ENCODE measurements at places on chromosomes 2 and 18. TPM values are rescaled to one million over a fixed set of nuclear protein-coding genes. Genes with fewer than 3 reads are reported as not detected.

DNA sequence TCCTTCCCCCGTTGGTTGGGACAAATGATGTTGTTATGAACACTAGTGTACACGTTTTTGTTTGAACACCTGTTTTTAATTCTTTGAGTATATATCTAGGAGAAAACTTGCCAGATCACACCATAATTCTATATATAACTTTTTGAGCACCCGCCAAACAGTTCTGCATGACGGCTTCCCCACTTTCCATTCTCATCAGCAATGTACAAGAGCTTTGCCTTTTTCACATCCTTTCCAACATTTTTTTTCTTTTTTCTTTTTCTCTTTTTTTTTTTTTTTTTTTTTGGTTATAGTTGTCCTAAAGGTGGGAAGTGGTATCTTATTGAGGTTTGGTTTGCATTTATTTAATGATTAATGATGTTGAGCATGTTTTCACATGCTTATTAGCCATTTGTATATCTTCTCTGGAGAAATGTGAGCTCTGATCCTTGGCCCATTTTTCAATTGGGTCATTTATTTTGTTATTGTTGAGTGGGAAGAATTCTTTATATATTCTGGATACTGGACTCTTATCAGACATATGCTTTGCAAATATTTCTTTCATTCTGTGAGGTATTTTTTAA lies 86.9 kb upstream of the ZC3H15 start:
- peak; percentile 79 for DNase-seq

- no peak for DNase-seq
Observed at GRCh38 chr2:75614162-75614651, 32.4 kb upstream of the MRPL19 start.

GRCh38 chr2:200455958-200456421 lies 53.9 kb downstream of the KCTD18 start:
- peak; percentile 58 for DNase-seq

GRCh38 chr2:167537743-167538142 lies 649.5 kb downstream of the XIRP2 start:
- no peak for DNase-seq

- DNase-seq: no peak
Observed at GRCh38 chr2:235371018-235371417, 122.8 kb upstream of the AGAP1 start.

GRCh38 chr2:219628235-219628985 lies 980 bp downstream of the SLC4A3 start:
- DNase-seq: no peak

- no peak for DNase-seq
Observed at GRCh38 chr2:29878898-29879297, 42.5 kb downstream of the ALK start.

- peak; percentile 18 for DNase-seq
Observed at GRCh38 chr2:148653437-148653836, 8.9 kb downstream of the EPC2 start.

- DNase-seq: no peak
Observed at GRCh38 chr2:28248511-28248910, 144.1 kb upstream of the FOSL2 start.

DNA sequence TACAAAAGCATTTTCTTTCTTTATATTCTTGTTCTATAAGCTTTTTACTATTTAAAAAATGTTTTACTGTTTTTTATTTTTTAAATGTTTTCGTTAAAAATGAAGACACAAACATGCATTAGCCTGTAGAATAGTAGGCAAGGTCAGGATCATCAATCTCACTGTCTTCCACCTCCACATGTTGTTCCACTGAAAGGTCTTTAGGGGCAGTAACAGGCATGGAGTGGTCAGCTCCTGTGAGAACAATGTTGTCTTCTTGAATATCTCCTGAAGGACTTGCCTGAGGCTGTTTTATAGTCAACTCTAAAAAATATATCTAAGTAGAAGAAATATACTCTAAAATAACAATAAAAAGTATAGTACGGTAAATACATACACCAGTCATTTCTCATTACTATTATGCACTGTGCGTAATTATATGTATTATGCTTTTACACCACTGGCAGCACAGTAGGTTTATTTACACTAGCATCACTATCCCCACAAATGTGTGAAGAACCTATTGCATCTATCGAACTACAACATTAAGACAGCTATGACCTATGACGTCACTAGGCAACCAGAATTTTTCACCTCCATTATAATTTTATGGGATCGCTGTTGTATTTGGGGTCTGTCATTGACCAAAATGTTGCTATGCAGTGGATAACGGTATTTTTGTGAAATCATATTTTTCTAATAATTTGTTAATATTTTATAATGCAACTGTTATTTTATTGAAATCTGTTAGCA lies 764.3 kb downstream of the METTL4 start:
- DNase-seq: no peak

GRCh38 chr2:53938904-53939303 lies 31.9 kb downstream of the PSME4 start:
- DNase-seq: no peak

- DNase-seq: peak; percentile 45
Observed at GRCh38 chr18:63439334-63439733, 17.1 kb upstream of the VPS4B start.

DNA sequence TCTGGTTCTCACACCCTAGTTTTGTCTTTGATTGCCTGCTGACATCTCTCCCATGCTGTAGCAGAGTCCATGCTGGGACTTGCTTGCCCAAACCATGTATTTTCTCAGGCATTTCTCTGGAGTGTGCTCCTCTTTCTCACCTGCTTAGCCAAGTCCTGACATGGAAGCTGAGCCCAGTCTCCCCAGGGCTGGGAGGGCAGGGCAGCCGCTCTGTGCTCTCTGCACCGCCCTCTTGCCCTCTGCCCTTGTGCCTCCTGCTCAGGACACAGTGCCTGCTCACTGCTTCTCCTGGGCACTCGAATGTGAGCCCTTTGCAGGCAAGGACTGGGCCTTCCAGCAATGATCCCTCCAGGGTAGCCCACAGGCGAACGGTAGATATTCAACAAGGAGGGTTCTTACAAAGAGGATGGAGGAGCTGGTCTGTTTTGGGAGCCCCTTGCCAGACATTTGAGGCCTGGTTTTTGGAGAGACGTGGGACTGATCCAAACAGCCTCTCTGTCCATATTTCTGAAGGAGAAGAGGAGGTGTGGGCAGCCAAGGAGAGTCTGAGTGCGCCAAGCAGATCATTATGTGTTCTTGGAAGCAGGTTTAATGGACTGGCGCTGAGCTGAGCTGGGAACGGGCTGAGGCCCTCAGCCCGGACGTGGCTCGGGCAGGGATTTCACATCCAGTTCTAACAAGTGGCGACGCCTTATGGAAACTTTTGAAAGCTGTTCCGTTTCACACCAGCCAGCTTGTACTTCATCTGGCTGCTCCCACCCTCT lies 4.0 kb downstream of the SLC14A2 start:
- no peak for DNase-seq

- DNase-seq: no peak
Observed at GRCh38 chr2:219687272-219687671, 59.8 kb downstream of the SLC4A3 start.

- DNase-seq: no peak
Observed at GRCh38 chr2:64400733-64401528, 53.0 kb upstream of the LGALSL start.

- DNase-seq: no peak
Observed at GRCh38 chr2:130374587-130375290, 18.9 kb downstream of the PTPN18 start.

DNA sequence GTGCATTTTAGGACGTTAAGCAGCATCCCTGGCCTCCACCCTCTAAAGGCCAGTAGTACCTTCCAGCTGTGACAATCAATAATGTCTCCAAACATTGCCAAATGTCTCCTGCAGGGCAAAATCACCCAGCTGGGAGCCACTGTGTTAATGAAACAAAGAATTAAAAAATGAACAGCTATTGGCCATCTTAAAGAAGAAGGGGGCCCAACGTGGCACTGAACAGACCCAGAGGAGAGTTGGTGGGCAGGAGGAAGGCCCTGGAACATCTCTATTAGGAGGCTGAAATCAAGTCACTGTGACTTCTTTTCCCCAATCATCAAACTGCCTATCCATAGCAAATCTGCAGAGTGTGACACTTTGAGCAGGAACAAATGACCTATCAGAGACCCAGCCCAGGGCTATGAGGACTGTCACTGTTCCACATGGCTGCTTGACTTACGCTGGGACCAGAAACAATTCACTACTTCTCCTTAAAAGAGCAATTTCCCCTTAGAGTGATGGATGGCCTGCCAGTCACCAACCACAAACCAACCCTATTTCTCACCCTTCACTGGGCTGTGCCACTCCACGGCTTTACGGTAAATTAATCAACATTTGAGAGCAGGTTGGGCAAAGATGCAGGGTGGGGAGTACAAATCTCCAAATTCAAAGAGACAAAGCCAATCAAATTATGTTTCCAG lies 35.2 kb upstream of the TEX51 start:
- peak; percentile 18 for DNase-seq

GRCh38 chr2:151032741-151033191 lies 228.9 kb downstream of the RBM43 start:
- no peak for DNase-seq

- no peak for DNase-seq
Observed at GRCh38 chr2:118509319-118510004, 338.0 kb downstream of the EN1 start.

DNA sequence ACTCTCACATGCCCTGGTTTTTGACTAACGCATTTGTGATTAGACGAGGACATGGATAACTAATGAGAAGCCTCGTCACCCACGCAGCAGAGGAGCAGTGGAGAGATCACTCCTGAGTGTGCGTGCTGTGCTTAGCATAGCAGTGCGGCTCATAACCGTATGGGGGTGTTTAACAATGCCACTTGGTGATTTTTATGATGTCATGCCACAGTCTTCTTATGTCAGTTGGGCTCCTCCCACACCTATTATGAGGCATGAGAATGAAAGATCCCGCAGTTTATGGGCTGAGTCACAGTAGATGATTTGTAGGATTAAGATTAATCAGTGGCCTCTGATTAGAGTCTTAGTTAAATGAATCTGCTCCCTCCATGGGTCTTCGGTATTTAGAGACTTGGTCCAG lies 2.5 kb upstream of the SMIM21 start:
- DNase-seq: no peak

DNA sequence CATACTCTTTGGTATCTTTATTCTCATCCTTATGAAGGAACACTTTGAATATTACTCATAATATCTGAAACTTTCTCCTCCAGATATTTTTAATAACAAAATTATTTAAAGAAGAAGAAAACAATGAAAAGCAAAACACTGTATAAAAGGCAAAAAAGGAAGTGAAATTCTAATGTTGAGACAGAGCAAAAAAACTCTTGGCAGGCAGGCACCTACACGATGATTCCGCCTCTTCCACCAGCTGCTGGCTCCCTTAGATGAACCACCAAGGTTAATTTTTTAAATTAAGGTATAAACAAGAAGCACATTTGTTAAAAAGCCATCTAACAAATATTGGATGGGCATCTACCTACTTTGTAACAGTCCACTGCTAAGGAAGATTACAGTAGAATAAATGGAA lies 434.7 kb downstream of the EPHA4 start:
- peak; percentile 31 for DNase-seq

GRCh38 chr2:1708476-1709334 lies 35.6 kb downstream of the PXDN start:
- DNase-seq: no peak

DNA sequence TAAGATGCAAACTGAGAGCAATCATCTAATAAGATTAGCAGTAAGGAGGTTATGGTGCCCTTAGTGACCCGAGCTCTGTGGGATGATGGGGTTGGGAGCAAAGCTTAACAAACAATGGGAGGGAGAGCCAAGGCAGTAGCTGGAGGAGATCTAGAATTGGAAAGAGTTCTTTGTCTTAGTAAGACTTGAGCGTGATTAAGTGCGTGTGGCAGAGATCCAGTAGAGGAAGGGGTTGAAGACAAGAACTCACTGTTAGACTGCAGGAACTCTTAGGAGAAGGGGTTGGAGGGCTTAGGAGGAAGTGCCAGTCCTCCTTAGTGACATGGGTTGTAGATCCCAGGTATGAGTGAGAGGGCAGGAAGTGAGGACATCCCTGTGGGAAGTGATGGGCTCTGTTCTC lies 184.7 kb downstream of the GFPT1 start:
- DNase-seq: no peak

DNA sequence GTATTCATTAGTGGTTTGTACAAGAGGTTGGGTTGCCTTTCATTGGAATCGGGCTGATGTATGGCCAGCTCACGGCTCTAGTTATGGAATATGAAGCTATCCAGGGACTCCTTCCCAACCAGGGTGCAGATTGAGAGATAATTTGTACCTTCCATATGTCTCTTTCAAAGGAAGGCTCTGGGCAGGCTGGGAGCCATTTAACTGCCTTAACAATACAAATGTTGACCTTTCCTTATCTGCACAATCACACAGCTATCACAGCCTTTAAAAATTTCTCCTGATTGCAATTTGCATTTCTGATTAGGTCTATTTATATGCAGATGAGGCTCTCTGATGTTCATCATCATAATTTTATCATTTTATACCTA lies 58.7 kb downstream of the MYO3B start:
- no peak for DNase-seq

DNA sequence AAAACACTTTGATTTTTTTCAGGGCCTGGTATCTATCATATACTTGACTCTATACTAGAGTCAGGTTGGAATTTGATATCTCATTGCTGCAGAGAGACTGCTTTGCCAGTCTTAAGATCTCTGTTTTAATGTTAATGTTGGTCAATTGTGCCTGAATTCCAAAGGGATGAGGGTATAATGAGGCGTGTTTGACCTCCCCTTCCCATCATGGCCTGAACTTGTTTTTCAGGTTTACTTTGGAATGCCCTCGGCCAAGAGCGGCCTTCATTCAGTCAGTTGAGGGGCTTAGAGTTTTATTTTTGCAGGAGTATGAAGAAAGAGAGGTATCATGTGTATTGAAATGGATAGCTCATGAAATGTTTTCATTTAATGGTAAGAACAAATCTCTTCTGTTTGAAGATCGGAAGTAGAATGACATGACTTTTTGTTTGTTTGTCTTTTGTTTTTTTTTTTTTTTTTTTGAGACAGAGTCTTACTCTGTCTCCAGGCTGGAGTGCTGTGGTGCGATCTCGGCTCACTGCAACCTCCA lies 119.0 kb downstream of the KIAA1328 start:
- no peak for DNase-seq

- DNase-seq: no peak
Observed at GRCh38 chr2:71474116-71474743, 20.9 kb downstream of the DYSF start.

GRCh38 chr2:78351208-78351607 lies 674.3 kb upstream of the REG3G start:
- peak; percentile 35 for DNase-seq

- DNase-seq: no peak
Observed at GRCh38 chr2:121094101-121094500, 190.9 kb downstream of the TFCP2L1 start.

GRCh38 chr2:109736177-109736827 lies 57.8 kb upstream of the RGPD5 start:
- peak; percentile 1 for DNase-seq

The ZFP36L2 gene
- 43.8 TPM for total RNA-seq

The TXNL1 gene
- 39.7 TPM for total RNA-seq

The SLC4A3 gene
- not detected for total RNA-seq

The RND3 gene
- not detected for total RNA-seq

The NDC80 gene
- 115 TPM for total RNA-seq

The GAREM2 gene
- total RNA-seq: not detected

The UGT1A1 gene
- total RNA-seq: not detected

The GULP1 gene
- total RNA-seq: not detected

The POTEI gene
- 0.44 TPM for total RNA-seq

Measured in OCI-LY7 (cell line).